ENCODE measurements at places on chromosomes 7 and 10.

GRCh38 chr10:44279426-44280126, 105.3 kb downstream of the CXCL12 start:
- no peak for DNase-seq

GRCh38 chr7:106216517-106216922, 68.3 kb downstream of the NAMPT start:
- no peak for DNase-seq

GRCh38 chr10:11546581-11546980, 64.9 kb downstream of the USP6NL start:
- DNase-seq, result no peak

GRCh38 chr10:100072514-100072913, 9.2 kb downstream of the CPN1 start:
- no peak for DNase-seq

DNA sequence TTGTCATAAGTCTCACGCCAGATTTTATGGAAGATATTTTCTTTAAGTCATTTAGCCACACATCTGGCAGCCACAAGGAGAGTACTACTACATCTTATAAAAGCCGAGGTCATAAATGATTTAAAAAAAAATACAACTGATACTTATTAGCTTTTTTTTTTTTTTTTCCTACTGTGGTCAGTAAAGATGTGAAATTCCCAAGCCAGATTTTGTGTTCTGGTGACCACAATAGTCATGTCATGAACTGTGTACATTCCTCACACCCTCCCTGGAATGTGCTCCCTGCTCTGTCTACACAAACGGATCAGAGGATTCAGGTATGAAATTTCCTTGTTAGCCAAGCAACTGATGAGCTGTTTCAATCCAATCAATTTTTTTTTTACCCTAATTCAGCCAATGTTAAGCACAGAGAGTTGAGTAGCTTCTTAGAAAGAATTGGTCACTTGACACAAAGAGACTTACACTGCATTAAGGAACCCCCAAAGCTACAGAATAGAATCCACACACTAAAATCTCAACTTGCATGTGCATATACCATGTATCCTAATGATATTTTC, 54.7 kb downstream of the CHRM2 start:
- DNase-seq, result no peak

DNA sequence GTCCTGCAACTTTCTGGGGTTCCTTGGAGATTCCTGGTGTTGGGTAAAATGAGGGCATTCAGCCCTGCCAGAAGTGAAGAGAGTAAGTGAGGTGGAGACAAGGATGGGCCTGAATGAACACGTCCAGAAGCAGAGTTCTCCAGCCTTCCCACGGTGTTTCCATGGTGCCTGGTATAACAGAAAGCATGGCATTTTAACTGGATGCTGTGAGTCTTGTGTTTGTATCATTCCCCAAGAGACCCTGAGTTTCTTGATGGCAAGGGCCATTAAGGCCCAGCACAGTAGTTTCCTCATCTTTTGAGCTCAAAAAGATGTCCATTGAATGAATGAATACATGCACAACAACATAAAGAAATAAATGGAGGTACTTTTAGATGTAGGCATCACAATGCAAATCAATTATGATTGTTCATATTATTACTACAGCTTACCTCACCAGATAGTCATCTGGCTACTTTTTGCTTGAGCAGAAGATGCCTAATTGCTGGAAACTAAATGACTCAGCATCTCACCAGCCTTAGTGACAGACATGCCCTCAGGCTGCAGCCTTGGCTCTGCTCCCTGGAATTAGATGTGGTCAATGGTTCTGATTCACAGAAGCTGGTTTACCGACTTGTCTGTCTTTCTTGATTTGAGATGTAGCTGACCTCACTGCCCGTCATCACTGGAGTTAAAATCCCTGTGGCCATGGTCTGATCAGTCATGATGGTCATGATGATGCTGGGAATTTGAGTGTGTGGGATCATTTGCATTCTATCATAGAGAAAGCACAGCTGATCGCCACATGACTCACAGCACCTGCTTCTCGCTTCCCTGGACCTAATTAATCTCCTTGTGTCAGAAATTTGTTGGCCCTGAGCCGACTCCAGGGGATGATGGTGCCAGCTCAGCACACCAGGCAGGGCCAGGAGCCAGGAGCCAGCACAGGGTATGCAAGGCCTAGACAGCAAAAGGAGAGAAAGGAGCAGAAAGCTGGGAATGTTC, 83.9 kb downstream of the CXCL12 start:
- DNase-seq, result no peak

- no peak for DNase-seq
Observed at GRCh38 chr7:6153646-6154541, 118.5 kb downstream of the CYTH3 start.

GRCh38 chr7:119594956-119595355, 678.0 kb upstream of the KCND2 start:
- DNase-seq, result no peak

DNA sequence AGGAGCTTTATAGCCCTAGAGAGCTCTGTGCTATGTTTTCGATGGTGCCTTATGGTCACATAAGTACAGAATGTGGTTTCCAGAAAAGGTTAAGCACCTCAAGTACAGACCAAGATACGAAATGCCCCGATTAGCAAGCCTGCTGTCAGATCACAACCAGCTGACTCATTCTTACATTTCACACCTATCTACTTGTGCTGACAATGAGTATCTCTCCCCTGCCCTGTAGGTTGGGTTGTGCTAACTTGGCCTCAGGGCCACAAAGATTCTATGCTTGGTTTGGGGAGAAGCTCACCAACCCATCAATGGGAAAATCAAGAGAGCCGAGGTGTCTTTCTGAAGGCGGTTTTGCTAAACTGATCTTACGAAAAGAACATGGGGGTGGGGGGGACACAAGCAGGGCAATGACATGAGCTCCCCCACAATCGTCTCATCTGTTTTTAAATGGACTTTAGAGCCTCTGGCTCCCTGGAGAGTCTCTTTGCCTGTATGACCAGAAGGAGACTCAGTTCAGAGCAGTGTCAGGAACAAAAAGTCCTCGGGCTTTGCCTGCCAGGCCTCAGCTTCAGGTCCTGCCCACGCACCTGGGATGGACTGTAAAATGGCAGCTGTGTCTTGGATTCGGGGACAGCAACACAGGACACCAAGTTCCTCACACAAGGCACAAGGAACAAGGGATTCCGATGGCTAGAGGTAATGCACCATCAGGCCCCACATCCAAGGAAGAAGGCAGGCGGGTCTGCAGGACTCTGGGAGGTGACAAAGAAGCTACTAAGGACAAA, 55.1 kb downstream of the FAM53B start:
- no peak for DNase-seq

DNA sequence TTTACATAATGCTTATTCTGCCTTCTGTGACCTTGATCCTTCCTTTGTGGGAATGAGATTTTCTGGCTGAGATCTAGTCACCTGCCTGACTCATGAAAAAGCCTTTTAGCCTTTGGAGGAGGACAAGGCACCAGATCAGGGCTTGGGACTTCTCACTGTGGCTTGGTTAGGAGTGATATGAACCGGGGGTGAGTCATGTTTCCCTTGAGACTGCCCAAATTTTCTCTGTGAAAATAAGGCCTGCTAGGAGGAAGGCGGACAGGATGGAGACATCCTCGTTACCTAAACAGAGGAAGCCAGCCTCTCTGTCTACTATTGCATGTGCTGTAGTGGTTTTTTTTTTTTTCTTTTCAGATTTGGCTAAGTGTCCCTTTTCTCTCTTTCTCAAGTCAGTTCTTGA, 57.8 kb downstream of the EVX1 start:
- DNase-seq, result no peak

- no peak for DNase-seq
Observed at GRCh38 chr10:88318803-88319202, 264.3 kb downstream of the RNLS start.

DNA sequence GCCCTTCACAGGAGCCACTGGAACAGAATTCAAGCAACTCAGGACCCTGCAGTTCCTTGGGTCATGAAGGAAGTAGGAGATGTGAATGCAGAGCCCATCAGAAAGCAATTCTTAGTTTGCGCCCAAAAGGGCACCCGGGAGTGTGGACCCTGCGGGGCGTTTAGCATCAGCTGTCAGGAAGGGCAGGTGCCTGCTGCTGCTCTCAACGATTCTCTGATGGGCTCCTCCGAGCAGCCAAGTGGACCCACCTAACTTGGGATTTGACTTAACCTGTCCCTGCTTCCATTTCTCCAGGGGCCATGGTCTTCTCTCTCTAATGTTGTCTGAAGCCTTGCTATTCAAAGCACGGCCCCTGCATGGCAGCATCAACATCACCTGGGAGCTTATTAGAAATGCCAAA, 17.1 kb downstream of the CPA5 start:
- no peak for DNase-seq

DNA sequence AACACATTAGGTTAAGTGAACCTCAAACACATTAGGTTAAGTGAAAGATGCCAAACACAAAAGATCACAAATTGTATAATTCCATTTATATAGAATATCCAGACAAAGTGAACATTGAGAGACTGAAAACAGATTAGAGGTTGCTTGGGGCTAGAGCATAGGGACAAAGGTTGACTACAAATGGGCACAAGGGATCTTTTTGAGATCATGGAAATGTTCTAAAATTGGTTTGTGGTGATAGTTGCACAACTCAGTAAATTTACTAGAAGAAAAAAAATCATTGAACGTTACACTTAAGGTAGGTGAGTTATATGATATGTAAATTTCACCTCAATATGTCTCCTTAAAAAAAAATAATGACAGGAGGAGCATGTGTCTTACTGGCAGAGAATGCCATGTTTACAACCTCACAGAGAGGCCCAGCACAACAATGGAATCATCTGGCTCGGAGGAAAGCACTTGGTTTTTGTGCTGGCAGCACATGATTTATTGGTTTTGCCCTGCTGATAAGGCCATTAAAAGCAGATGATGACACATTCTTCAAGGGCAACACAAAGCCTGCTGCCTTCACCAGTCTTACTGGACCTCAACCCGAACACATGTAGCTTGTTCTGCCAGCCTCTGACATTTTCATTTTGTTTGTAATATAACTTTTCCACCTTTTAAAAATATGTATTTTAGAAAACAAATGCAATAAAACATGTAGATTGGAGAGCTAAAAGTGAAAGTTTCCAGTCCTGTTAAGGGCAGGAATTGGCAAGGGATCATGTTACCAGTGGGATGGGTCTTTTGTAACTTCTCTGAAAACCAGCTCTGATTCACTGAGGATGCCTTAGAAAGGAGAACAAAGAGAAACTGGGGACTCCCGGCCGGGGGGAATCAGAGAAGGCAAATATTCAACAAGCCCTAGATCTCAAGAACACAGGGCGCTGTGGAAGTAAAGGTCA, 11.9 kb upstream of the LMOD2 start:
- DNase-seq, result peak; percentile 67

- no peak for DNase-seq
Observed at GRCh38 chr10:3468919-3469638, 296.5 kb upstream of the PITRM1 start.

- no peak for DNase-seq
Observed at GRCh38 chr10:102289356-102289755, 44.0 kb downstream of the GBF1 start.

DNA sequence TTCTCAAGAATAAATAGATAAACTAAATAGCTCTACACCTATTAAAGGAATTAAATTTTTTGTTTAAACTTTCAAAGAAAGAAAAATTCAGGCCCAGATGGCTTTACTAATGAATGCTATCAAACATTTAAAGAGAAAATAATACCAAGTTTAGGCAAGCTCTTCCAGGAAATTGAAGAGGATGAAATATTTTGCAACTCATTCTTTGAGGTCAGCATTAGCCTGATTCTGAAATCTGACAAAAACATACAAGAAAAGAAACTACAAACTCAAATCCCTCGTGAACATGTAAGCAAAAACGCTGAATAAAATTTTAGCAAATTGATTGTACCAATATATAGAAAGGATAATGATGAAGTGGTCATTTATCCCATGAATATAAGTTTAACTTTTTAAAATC, 93.4 kb downstream of the RTKN2 start:
- DNase-seq, result no peak

- no peak for DNase-seq
Observed at GRCh38 chr10:112695539-112695938, 248.5 kb downstream of the VTI1A start.

- no peak for DNase-seq
Observed at GRCh38 chr10:1643908-1644179, 93.5 kb downstream of the ADARB2 start.

DNA sequence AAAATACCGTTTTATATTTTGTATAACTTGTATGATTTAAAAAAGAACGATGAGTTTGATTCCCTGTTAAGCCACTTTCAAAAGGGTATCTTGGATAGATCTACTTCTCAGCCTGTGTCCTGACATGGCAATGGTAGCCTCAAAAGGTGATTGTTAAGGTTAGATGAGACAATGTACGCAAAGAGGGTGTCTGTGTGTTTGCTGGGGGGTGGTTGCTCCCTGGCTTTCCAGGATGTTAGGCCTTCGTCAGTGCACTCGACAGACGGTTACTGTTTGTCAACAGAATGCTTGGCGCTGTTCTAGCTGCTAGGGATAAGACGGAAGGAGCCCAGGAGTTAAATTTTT, 90.3 kb downstream of the NEURL1 start:
- DNase-seq, result no peak

- DNase-seq, result no peak
Observed at GRCh38 chr7:135597181-135597925, 39.6 kb downstream of the NUP205 start.

DNA sequence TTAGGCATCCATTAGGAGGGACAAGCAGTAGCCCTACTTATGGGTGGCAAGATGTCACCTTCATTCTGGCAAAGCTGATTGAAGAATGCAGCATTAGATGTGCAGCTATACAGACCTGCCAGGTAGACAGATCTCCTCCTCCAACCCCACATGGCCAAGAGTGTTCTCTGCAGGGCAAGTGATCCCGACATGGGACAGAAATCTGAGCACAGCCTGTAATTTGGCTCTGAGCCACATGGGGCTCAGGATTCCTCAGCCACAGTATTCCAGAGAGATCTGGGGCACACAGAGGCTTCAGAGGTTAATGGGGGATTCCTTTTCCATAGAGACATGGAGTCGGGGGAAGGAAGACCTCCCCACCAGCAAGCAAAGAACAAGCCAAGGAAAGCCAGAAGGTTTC, 58.7 kb upstream of the GDF10 start:
- no peak for DNase-seq

- no peak for DNase-seq
Observed at GRCh38 chr10:51729822-51730555, 30.6 kb upstream of the CSTF2T start.

GRCh38 chr10:92590623-92591549, 2.0 kb upstream of the KIF11 start:
- no peak for DNase-seq

- no peak for DNase-seq
Observed at GRCh38 chr10:77034795-77035194, 602.8 kb downstream of the KCNMA1 start.

- DNase-seq, result no peak
Observed at GRCh38 chr10:100969187-100970075, at the start of gene SEMA4G. SEMA4G (plus strand) TSS chr10:100969504; CDS start chr10:100972913, 3,409 bp downstream.

GRCh38 chr10:21692916-21693315, 158.9 kb downstream of the MLLT10 start:
- DNase-seq, result no peak

- DNase-seq, result no peak
Observed at GRCh38 chr7:100974021-100974420, 4.7 kb downstream of the MUC12 start.
